ENCODE measurements at places on chromosomes 16 and 17. TPM values are rescaled to one million over a fixed set of nuclear protein-coding genes. Genes with fewer than 3 reads are reported as not detected.
A peak's percentile ranks its signal among the peaks of the same experiment; 100 is the strongest.

SDR42E2 gene
- not detected for polyA plus RNA-seq

OR2C1 gene
- polyA plus RNA-seq = not detected

DLX4 gene
- 0.41 TPM for polyA plus RNA-seq

G6PC1 gene
- not detected for polyA plus RNA-seq

CHST4 gene
- polyA plus RNA-seq = not detected

CDH5 gene
- polyA plus RNA-seq = 95.8 TPM

STAT5A gene
- 22.1 TPM for polyA plus RNA-seq

CCL3 gene
- 5.8 TPM for polyA plus RNA-seq

DNA sequence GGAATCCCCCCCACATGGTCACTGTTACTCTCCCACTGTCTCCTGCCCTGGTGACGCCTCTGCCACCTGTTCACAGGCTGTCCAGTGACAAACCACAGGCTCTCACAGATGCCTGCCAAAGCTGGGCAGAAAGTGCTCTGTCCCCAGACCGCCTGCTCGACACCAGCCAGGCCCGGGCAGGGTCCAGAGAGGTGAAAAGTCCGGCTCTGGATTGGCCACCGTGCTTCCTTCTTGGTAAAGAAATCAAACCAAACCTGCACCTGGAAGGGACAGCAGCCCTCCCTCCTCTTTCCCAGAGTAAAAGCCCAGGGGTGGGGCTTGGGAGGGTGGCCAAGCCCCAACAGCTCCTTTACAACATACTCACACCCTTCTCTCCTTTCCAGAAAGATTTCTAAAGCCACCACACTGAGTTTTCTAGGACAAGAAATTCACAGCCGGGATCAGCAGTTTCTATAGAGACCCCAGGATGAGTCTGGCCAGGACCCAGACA, 6.2 kb downstream of the PCGF2 start:
- peak; percentile 77 for DNase-seq

DNA sequence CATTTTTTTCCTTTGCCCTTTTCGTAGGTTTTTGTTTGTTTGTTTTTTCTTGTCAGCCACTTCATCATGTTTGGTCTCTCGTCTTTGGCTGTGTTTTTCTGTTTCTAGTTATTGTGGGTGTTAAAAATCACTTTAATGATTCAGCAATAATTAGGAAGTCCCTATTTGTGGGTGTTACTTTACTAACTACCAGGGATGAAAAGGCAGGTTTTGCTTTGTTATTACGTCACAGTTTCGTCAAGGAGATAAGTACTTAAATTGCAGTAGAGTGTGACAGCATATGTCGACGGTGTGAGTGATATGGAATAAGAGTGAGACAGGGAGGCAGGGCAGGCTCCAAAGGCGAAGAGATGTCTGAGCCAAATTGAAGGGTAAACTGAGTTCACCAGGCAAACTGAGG, 479.6 kb downstream of the WWOX start:
- DNase-seq = no peak

DNA sequence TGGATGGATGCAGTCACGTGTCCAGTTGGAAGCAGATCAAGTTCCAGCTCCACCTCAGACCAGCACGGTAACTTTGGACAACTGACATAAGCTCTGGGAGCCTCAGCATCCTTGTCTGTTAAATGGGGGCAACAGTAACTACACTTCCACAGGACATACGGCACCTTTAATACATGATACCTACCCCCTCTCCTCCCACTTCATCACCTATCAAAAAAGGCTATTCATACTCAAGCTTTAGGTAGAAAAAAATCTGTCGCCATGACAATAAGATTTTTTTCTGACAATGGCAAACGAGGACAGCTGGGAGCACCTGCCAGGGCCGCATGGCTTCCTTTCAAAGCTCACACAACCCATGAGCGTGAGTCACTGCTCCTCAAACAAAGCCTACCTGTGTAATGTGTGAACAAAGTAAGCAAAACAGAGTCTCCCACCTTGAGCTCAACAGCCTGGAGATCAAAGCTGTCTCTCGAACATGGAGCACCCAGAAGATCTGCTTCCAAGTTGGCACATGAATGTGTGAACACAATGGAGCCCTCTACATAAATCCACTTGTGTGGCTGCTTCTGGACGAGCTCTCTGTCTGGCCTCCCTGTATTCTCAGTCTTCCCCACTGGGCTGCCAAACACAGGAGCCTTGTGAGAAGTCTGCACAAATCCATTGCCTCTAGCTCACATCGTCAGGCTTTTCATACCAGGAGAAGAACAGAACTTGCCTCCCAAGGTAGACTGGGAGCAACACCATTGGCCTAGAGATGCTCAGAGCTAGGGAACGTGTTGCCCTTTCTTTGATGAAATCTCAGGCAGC, 459.7 kb downstream of the SOX9 start:
- DNase-seq = no peak

GRCh38 chr17:45993962-45994627, 5.0 kb upstream of the STH start:
- DNase-seq = no peak

- DNase-seq = no peak
Observed at GRCh38 chr17:45293413-45294211, 23.2 kb downstream of the MAP3K14 start.

- DNase-seq = no peak
Observed at GRCh38 chr17:65071861-65072260, 15.3 kb upstream of the GNA13 start.

- no peak for DNase-seq
Observed at GRCh38 chr16:48546774-48547173, 63.2 kb downstream of the N4BP1 start.

DNA sequence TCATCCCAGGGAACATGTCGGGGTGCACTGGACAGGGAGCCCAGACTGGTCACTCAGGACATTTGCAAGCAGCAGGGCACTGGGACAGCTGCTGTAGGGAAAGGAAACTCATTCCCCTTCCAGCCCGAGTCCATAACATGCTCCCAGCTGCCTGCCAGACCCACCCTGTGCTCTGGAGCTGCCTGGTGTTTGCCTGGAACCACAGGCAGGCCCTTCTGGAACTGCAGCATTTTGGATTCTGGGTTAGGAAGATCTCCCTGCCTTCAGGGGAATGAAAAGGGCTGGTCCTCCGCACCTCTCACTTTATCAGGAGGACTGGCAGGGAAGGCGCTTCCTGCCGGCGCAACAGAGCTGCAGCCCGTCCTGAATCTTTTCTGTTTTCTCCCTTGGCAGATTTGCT, 41.2 kb downstream of the MEAK7 start:
- no peak for DNase-seq

GRCh38 chr17:35286120-35286781, 43.4 kb downstream of the SLFN5 start:
- no peak for DNase-seq

- DNase-seq = no peak
Observed at GRCh38 chr17:45425125-45425983, 7.3 kb downstream of the ARHGAP27 start.

GRCh38 chr17:42744283-42744805, 496 bp downstream of the EZH1 start:
- no peak for DNase-seq

- peak; percentile 75 for DNase-seq
Observed at GRCh38 chr17:79810130-79811010, 13.5 kb upstream of the CBX8 start.

DNA sequence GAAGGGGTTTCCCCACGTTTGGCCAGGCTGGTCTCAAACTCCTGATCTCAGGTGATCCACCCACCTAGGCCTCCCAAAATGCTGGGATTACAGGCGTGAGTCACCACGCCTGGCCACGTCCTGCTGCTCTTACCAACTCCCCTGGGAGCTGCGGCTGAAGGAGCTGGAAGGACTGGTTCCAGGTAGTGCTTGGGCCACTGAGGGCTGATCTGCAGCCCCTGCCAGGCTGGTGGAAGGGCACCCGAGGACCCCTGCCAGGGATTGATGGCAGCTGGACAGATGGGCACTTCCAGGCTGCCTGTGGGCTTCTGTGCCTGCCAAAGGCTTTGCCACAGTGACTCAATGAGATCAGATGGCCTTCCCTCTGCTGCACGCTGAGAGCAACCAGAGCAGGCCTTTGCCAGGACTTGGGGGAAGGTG, 2.3 kb downstream of the OXLD1 start:
- no peak for DNase-seq

- no peak for DNase-seq
Observed at GRCh38 chr17:80890196-80890920, 101.3 kb upstream of the CHMP6 start.

DNA sequence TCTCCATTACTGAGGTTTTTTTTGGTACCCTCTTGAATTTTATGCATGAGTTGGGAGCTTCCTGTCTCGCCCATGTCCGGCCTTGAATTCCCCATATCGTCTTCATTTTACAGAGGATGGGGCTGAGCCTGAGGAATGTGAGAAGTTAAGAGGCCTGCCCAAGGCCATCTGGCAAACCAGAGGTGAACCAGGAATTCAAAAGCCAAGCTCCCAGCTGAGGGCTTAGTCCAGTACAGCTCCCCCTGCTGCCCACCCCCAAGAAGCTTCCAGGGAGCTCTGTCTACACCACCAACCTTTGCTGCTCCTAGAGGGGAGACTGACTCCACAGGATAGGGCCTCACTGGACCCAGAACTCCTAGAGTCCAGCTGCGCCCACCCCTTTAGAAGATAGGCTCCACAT, 20.7 kb upstream of the C16orf78 start:
- DNase-seq = no peak

- no peak for DNase-seq
Observed at GRCh38 chr17:8188263-8188839, 1.6 kb downstream of the BORCS6 start.

DNA sequence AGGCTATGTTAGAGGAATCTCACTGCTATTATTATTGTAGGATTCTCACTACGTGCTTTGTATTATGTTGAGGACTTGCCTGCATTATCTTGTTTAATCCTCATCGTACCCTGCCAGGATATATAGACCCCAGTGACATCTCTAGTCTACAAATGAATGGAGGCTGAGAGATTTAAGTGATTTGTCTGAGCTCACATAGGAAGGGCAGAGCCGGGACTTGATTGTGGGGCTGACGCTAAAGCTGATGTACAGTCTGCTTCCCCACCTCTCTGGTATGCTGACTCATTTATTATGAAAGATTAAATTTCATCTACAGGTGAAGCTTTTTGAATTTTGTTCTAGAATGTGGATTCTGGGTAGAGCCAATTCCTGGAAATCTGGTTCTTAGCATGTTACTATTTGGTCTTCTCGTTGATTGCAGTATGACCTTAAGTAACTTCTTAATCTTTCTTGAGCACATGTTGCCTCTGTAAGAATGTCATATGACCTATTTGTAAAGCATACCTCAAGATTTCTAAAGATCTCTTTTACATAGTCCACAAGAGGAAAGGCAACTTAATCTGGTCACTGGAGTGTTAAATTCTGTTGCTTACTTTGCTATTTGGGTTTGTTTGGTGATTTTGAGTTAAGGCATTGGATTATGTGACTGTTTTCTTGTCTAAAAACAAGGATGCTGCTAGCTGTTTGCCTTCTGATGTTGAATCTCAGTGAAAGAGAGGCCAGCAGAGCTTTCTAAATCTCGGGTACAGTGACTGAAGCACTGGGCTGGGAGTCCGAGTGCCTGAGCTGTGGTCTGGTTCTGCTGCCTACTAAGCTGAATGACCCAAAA, 12.4 kb downstream of the METTL9 start:
- DNase-seq = no peak
